ENCODE measurements at places on chromosomes 11 and 22.

- no peak for DNase-seq
These were observed 49.3 kb downstream of the WT1 start for GRCh38 chr11:32385998-32386397.

- no peak for DNase-seq
These were observed 8.2 kb downstream of the MMP8 start for GRCh38 chr11:102716527-102716926.

GRCh38 chr11:114924042-114924441, 245.7 kb downstream of the NXPE2 start:
- no peak for DNase-seq

DNA sequence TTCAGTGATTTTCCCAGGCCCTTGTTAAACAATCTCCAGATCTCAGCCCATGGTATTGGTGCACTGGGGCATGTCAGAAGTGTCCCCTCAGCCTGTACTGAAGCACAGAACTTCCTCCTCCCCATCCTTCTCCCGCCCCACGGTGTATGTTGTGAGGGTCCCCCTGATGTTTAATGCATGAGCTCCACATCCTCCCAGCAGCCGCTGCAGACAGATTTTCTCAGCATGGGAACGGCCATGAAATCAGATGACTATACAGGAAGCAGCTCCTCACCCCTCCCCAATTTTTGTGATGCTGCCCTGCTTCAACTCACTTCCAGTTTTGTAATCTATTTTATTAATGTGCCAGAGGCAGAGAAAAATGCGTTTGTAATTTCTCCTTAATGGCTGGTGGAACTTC, 406.0 kb downstream of the MIAT start:
- no peak for DNase-seq

DNA sequence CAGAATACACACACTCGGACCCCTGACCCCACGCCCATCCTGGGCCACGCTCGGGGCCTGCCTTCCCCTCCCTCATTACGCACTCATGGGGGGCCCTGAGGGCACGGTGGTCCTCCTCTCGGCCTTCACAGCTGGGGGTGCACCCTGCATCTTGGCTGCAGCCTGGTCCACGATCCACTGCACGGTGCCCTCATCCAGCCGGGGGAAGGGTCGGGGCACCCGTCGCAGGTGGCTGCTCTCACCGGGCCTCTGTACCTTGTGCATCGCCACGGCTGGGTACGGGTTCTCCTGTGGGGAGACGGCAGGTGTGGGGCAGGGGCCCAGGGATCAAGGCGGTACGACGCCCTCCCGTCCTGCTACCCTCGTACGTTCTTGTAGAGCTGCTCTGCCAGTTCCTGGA, 10.4 kb downstream of the SBF1 start:
- no peak for DNase-seq

DNA sequence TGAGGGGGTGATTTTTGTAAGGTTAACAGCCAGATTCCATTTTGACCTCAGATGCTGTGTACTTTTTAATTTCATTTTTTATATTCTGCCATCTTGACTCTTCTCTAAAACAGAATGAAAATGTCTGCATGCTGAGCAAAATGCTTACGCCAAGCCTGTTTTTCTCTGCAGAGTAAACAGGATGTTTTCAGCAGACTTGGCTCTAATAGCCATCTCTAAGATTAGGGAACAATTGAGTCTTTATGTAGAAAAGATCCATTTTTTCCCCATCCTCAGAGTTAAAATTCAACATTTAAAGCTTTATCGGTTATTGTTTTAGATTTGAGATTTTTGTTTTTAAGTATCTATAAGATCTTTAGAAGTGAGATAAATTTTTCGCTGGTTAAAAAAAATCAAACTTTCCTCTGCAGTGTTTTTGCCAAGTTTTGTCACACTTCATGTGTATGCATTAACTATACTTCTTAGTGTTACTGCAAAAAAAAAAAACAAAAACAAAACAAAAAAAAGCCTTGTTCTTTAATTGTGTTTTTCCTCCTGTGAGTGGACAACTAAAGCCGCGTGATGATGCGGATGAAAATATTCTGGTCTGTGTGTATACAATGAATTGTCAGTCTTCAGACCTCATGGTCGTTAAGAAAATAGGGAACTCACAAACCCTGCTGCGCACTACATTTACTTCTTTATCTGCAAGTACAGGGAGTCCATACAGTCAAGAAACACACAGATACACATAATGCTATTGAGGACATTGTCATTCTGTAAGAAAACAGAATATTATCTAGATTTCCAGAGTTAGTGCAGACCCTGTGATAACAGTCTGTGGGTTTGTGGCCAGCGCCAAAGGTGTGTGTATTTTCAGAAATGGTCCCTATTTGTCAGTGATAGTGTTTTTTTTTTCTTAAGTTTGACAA, 17.5 kb upstream of the ADSL start:
- DNase-seq = no peak

DNA sequence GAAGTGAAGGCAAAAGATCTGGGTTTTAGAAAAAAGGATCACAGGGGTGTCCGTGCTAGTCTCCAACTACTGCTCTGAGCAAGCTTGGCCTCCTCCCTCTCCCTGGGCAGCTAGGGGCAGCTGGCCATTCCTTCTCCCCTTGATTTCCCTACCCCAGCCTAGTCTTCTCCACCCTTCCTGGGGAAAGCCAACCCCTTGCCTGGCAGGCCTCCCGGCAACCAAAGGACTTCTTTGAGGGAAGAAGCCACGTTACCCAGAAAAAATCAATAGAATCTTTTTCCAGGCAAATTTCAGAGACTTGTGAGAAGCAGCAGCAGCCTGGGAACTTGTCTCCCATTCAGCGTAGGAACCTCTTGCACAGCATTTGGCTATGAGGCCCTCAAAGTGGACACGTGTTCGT, 91.5 kb downstream of the MIAT start:
- DNase-seq = no peak

- DNase-seq = no peak
These were observed 80.6 kb upstream of the E2F8 start for GRCh38 chr11:19321351-19321750.

- no peak for DNase-seq
These were observed 38.3 kb downstream of the C22orf31 start for GRCh38 chr22:29023172-29023796.

- DNase-seq = no peak
These were observed 2.9 kb upstream of the LMO1 start for GRCh38 chr11:8266246-8267241.

DNA sequence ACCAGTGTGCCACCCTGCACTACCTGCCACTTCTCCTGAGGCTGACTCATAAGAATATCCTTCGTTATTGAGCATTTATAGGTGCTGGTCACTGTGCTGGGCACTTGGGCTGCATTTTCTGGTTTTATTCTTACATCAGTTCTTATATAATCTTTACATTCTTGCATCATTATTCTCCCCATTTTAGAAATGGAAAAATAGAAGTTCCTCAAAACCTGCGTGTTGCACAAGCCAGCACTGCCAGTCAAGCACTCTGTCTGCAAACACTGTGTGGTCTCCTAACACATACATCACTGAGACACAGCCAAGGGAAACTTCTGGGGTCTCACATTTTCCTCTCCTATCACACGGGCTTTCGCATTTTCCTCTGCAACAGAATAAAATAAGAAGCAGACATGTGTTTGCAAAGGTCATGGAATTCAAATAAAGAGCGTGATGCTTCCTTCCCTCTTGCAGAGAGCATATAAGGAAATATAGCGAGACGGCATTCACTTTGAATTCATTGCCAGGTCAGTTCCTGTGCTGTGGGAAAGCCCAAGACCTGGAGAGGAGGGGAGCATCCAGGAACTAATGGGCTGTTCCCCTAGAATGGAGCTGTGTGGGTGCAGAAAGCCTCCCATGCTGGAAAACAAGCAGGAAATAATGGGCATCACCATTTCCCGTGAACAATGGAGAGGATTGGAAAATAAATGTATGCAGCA, 73.9 kb upstream of the SEZ6L start:
- DNase-seq = no peak

GRCh38 chr11:15711311-15711710, 596.6 kb downstream of the INSC start:
- DNase-seq = no peak

- DNase-seq = no peak
These were observed 84.2 kb downstream of the FAM168A start for GRCh38 chr11:73513707-73514106.

DNA sequence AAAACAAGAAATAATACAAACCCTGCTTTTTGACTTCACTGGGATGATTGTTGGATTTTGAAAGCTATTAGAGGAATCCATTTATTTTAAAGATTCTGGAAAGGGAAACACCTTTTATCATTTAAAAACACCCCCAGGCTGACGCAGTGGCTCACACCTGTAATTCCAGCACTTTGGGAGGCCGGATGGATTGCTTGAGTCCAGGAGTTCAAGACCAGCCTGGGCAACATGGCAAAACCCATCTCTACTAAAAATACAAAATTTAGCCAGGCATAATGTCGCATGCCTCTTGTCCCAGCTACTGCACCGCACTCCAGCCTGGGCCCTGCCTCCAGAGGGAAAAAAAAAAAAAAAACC, 317 bp upstream of the SCN2B start:
- no peak for DNase-seq

DNA sequence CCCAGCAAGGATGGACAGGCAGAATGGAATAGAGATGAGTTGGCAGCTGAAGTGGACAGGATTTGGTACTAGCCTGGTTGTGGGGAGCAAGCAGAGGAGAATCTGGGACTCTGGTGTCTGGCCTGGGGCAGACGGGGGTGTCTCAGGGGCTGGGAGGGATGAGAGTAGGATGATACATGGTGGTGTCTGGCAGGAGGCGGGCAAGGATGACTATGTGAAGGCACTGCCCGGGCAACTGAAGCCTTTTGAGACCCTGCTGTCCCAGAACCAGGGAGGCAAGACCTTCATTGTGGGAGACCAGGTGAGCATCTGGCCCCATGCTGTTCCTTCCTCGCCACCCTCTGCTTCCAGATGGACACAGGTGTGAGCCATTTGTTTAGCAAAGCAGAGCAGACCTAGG, 2.3 kb downstream of the GSTP1 start:
- DNase-seq = no peak

- no peak for DNase-seq
These were observed 25.5 kb upstream of the YPEL1 start for GRCh38 chr22:21761086-21761485.

DNA sequence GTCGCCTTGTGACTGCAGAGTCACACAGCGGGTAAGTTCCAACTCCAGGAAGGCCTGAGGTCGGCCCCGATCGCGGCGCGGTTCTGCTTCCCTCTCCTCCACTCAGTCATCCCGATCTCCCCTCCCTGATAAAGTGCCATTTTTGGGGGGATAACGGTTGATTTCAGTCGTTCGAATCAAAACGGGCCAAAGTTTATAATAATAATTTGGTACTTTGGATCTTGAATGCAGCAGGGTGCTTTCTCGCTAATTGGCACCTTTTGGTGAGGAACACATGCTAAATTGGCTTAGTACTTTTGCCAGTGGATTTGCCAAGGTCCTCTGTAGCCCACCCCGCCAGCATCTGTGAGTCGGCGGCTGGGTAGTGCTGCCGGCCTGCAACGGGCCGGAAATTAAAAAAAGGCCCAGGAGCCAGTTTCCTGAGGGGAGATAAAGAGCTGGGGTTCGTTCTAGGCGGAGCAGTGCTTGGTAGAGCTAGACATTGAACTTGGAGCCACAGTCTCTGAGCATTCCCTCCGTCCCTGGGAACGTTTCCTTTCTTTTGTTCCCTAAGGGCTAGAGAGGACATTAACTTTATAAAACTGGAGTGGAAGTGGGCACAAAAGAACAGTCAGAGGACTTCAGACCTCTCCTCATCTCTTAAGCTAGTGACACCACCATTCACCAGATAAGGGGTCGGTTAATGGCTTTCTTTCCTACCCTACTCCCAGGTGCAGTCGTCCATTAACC, 997 bp downstream of the UBE2L3 start:
- DNase-seq = no peak

DNA sequence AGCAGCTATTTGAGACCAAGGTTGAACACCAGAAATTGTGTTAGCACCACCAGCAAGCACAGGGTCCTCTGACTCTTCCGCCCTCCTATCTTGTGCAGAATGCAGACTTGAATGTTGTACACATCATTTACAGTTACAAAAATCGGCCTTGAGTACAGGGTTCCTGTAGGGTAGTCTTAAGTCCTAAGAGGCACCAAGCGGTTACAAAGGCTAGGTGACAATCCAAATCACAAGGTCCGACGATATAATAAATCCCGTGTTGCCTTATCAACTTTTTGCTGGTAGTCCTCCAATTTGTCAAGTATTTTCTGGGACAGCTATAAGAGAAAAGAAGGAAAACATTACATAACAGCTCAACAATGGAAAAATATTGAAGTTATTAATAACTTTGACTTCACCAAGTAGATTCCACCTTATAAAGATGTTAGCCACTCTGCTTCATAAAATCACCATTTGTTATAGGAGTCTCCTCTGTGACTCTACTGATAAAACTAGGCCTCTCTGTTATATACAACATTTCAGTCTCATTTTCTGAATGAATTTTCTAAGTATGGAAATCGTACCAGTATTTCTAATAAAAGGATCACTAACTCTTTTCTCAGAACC, 11.8 kb upstream of the FNBP4 start:
- DNase-seq = no peak

DNA sequence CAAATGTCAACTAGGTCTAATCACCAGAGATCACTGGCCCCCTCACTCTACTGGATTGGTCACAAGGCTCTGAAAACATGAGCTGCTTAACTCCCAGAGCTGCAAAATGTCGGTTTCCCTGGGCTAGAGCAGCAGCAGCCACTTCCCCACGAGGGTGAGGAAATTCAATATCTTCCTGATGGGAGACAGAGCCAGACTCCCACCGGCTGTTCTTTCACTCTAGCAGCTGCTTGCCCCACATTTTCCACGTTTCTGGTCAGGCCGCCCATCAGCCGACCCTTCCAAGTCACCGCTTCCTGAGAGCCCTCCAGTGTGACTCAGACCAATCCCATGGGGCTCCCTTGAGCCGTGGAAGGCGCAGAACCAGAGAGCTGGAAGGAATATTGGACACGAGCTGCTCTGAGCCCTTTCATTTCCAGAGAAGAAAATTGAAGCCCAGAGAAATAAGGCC, 227.0 kb downstream of the ADAMTS15 start:
- no peak for DNase-seq

- DNase-seq = no peak
These were observed 42.4 kb downstream of the FCHSD2 start for GRCh38 chr11:73099512-73100266.

DNA sequence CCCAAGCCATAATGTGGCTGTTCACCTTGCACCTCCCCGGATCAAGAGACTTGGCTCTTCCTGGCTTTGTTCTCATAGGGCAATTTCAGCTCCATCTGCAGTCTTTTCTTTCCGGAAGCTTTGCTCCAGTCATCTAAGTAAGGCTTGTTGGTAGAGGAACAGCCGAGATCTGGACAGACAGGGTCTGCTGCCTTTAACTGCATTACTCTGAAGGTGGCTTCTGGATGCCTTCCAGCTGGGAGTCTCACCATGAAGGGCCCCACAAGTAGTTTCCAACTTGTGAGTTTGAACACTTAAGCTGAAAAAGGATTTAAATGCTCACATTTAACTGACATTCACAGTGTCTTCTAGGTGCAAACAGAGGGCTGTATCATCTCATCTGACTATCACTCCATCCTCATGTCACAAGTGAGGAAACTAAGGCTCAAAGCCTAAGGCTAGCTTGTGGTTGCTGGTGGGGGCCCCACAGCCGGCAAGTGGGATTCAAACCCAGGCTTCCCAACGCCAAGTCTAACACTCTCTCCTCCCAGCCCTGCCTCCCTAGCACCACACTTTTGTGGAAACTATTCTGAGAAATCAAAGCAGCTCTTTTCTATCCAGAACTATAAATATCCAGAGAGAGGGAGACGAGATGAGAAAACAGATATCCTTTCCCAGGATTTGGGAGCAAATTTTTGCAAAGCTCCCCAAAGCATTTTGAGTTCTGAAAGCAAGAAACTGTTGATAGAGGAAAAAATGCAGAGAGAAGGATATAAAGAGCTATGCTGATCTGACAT, 58.4 kb downstream of the GALNT18 start:
- no peak for DNase-seq
